Kidney epithelial cell (primary cell): ENCODE measurements at places on chromosomes 7 and 10. TPM values are rescaled to one million over a fixed set of nuclear protein-coding genes. Genes with fewer than 3 reads are reported as not detected.

GRCh38 chr7:70710651-70711050, 421.3 kb upstream of the GALNT17 start:
- DNase-seq: no peak

DNA sequence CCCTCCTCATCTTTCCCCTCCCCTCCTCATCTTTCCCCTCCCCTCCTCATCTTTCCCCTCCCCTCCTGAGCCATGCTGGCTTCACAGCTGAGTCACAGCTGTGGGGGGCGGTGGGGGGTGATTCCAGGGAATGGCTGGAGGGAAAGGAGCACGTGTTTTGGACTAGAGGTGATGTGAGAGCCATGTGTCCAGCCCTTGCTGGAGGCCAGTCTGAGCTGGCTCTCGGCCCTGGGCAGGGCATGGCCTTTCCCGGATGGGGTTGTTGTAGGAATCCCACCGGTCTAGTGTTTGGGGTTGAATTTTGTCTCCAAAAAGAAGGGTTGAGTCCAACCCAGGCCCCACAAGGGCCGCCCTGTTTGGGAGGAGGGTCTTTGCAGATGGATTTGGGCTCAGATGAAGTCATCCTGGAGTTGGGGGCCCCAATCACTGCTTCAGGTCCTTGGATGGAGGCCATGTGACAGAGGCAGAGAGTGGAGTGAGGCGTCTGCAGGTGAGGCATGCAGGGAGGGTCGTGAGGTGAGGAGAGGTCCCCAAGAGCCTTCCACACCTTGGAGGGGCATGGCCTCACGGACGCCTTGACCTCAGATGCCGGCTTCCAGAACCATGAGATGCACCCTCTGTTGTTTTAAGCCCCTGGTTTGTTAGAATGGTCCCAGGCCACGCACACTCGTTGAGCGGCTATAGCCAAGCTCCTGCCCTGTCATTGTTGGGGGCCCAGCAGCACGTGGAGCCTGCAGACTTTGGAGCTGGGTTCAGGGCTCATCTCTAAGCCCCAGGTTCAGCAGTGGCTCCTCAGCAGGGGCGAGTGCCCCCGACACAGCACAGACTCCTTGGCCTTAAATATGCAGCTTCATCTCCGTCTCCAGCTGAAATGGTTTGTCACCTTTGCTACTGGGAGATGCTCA, 101.6 kb downstream of the DNAJB6 start:
- no peak for DNase-seq

- DNase-seq: peak; percentile 87
Observed at GRCh38 chr7:92740700-92741126, 95.7 kb downstream of the CDK6 start.

DNA sequence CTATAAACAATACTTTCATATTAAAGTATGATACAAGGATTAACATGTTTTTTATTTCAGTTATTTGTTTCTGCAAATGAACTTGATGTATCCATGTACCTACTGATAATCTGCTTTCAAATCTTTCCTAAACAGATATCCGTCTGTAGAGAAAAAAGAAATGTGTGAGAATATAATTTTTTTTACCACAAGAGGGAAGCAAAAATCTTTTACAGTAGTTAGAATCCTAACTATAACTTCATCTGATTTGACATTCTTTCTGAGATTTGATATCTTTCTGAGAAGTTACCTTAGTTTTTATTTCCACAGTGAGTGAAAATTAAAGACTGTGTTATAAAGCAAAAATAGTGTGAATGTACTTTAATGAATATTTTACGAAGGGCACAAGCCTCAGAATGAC, 203.9 kb upstream of the PCLO start:
- no peak for DNase-seq

DNA sequence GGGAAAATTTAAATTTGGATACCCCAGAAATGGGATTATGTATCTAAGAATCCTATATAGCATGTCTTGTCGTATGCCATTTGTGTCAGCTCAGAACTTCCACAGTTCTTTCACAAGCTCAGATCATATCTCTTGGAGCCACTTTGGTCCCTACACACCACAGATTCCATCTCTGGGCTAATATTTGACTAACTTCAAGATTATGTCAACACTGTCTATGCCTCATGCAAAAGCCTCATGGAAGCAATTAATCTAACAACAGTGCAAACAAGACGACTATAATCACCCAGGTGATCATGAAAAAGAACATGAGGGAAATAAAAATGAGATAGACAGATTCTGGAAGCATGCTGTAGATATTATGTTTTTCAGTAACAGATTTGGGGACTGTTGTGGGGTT, 189.1 kb downstream of the LRRTM3 start:
- peak; percentile 21 for DNase-seq

GRCh38 chr10:100479037-100479436, 16.2 kb downstream of the WNT8B start:
- no peak for DNase-seq

- no peak for DNase-seq
Observed at GRCh38 chr10:48769706-48770435, 85.2 kb downstream of the WDFY4 start.

DNA sequence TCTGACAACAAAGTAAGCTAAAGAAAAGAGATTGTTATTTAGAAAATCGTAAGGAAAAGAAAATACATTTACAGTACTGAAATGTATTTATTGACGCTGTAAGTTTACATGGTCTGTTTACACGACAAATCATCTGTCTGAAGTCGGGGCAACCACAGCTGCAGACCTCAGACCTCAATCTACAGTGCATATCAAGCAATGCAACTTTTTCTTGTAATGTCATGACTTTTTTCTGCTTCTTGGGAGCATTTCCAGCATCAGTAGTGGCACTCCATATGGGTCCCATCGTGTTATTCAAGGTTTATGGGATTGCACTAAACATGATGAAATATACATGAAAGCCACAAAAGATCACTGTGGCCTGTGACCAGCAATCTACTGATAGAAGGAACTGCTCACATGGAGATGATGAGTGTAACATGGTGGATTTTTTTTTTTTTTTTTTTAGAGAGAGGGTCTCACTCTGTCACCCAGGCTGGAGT, 77.1 kb downstream of the MTPN start:
- DNase-seq: no peak

- peak; percentile 18 for DNase-seq
Observed at GRCh38 chr7:128266883-128267594, 26.0 kb downstream of the LEP start.

- DNase-seq: no peak
Observed at GRCh38 chr7:11846361-11846955, 14.5 kb upstream of the THSD7A start.

DNA sequence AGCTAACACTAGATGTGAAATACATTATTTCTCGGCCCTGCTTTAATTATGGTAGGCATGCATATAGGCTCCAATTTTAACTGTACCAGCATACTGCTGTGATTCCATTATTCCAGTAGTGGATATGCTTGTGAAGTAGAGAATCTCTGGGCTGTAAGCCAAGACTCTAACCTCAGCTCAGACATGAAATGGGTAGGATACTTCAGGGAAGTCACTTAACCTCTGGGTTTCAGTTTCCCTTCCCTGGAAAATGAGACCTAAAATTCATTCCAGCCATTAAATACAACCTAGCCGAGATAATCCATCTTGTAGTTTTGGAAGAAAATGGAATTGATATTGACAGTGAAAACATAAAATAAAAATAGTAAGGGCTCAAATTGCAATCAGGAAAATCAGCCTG, 59.6 kb upstream of the TRIL start:
- DNase-seq: no peak

DNA sequence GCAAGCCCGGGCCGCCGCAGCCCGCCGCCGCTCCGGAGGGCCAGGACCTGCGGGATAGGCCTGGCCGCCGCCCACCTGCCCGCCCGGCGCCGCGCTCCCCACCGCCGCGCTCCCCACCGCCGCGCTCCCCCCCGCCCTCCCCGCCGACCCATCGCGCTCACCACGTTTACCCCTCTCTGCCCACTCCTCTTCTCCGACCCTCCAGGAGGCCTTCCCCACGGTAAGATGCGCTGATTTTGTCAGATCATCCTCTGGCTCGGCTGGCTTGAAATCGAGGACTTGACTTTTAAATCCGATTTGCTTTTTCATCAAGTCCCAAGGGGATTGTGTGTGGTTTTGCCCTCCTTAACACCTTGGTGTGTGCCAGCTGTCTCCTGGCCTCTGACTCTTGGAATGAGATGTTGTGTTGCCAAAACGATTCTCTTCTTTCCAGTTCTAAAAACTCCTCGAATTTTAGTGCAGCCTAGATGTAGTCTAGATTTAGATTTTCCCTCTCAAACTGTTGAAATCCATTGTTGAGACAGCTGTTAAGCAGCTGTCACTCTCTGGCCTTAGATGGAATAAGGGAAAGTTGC, 738 bp downstream of the POM121 start:
- no peak for DNase-seq

- DNase-seq: peak; percentile 9
Observed at GRCh38 chr10:21753497-21754270, 219.7 kb downstream of the MLLT10 start.

DNA sequence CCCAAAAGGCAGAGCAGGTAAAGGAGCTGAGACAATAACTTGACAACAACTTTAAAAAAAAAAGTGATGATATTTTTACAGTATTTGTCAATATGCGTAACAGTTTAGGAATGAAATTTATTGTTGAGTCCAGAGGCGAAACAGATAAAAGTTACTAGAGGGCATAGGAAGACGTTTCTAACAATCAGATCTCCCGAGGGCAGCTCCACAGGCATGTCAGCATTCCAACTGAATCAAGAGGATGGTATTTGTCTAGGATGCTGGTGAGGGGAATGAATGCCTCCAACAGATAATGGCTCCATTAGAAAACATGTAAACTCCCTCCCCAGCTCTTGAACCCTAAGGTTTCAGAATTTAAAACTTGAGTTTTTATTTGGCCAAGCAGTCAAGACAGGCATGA, 733.9 kb upstream of the SORCS1 start:
- no peak for DNase-seq

- no peak for DNase-seq
Observed at GRCh38 chr10:132001238-132001972, 19.7 kb upstream of the BNIP3 start.

DNA sequence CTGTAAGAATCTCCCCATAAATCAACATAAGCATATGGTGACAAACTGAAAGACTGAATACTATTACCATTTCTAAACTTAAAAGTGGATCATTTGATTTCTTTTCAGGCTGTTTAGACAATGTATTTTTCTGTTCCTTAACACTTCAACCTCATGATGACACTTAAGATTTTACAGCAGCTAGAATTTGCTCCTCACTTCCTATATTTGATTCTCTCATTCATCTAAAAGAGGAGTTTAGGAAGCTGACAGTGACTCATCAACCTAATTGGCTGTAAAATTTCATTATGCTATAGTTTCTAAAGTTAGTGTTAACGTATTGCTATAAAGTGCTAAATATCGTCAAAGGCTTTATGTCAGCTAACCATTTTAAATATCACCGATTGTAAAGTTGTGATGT, 478.7 kb downstream of the GRM8 start:
- DNase-seq: no peak

- DNase-seq: no peak
Observed at GRCh38 chr10:11870900-11871400, 47.8 kb downstream of the PROSER2 start.

- no peak for DNase-seq
Observed at GRCh38 chr10:52390388-52390787, 76.3 kb downstream of the DKK1 start.

GRCh38 chr10:122051609-122052385, 62.8 kb downstream of the TACC2 start:
- peak; percentile 39 for DNase-seq

DNA sequence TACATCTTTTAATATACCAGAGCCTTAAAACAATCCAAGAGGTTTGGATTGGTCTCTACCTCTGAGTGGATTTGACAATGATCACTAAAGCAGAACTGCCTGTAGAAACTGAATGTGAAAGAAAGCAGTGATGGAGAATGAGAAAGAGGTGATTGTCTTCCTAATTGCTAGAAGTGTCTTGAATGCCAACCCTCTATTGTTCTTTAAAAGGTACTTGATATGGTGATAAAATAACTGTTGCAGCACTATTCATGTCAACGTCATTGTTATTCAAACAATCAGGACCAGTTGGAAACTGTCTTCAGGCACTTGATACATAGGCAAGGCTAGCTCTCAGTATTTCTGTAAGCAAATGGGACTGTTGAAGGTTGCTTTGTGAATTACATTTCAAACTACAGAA, 47.9 kb upstream of the ITPRID1 start:
- no peak for DNase-seq

DNA sequence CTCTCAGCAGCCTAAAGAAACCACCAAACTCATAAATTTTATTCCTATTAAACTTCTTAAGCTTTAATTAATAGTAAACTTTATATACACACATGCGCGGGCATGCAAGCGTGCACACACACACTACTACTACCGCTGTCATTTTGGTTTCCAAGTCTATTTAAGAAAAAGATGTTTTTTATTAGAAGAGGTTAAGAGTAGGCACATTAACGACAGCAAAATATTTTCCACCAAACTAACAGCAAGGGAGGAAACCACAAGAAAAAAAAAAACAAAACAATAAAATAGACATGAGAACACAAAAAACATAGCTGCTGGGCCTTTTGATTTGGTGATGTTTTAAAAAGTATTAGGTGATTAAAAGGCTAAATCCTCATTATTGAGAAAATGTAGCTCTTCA, 28.6 kb downstream of the RTKN2 start:
- no peak for DNase-seq

DNA sequence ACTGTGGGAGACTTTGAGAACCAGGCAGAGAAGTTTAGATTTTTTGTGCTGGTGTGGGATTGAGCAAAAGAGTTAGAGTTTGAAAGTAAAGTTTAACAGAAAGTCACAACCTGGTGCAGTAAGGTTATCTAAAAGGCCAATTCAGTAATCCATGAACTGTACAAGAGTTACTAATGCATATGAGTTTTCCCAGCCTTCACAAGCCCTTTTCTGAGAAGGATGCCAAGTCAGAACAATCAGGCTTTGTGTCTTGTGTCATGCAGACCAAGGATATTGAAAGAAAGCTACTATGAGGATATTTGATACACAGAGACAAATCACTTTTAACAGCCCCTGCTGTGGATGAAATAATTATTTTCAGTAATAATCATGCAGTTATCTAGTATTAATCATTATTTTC, 68.8 kb upstream of the MYO3A start:
- DNase-seq: no peak

GRCh38 chr10:114825513-114826253, 4.1 kb downstream of the FHIP2A start:
- DNase-seq: no peak

The GDF2 gene
- total RNA-seq: not detected in 2 replicates

The CUL2 gene
- total RNA-seq: 24.9 and 33.8 TPM in 2 replicates

The HABP2 gene
- total RNA-seq: 0.07 and 0.08 TPM in 2 replicates

The NRCAM gene
- total RNA-seq: 32.3 and 39.0 TPM in 2 replicates

The PRSS37 gene
- not detected in 2 replicates for total RNA-seq

The ANKRD2 gene
- 0.08 TPM in 1 of 2 replicates, not detected in the other for total RNA-seq

The KAZALD1 gene
- total RNA-seq: 2.0 and 4.8 TPM in 2 replicates

The GTPBP10 gene
- 11.9 and 16.0 TPM in 2 replicates for total RNA-seq

The CYP2C19 gene
- not detected in 2 replicates for total RNA-seq

The FAM3C gene
- total RNA-seq: 73.1 and 89.7 TPM in 2 replicates
